Smooth muscle cell of bladder (primary cell): ENCODE measurements at places on chromosomes 12 and 14. TPM values are rescaled to one million over a fixed set of nuclear protein-coding genes. Genes with fewer than 3 reads are reported as not detected.

ZNF891 gene
- 0.71 and 0.92 TPM in 2 replicates for total RNA-seq

IGF1 gene
- 9.0 and 11.7 TPM in 2 replicates for total RNA-seq

TMEM132C gene
- not detected in 2 replicates for total RNA-seq

PSMC1 gene
- 114 and 148 TPM in 2 replicates for total RNA-seq

BIN2 gene
- not detected in 2 replicates for total RNA-seq

RASAL1 gene
- not detected in 2 replicates for total RNA-seq

DENND5B gene
- 6.7 and 9.3 TPM in 2 replicates for total RNA-seq

FITM1 gene
- total RNA-seq = under 0.01 TPM in 1 of 2 replicates, not detected in the other

PHETA1 gene
- total RNA-seq = 2.8 and 4.6 TPM in 2 replicates

ADAM21 gene
- 0.14 and 0.55 TPM in 2 replicates for total RNA-seq

ISM2 gene
- 0.14 and 0.55 TPM in 2 replicates for total RNA-seq

KCNC2 gene
- total RNA-seq = not detected in 2 replicates

AVPR1A gene
- under 0.01 and 0.18 TPM in 2 replicates for total RNA-seq

RNASE3 gene
- not detected in 2 replicates for total RNA-seq

RNASE8 gene
- not detected in 2 replicates for total RNA-seq

LRRC74A gene
- not detected in 2 replicates for total RNA-seq

TAS2R30 gene
- total RNA-seq = 2.9 and 3.3 TPM in 2 replicates

ANO2 gene
- total RNA-seq = 0.18 TPM in 1 of 2 replicates, not detected in the other

ITGB7 gene
- total RNA-seq = 0.14 and 0.37 TPM in 2 replicates

SPX gene
- under 0.01 and 0.18 TPM in 2 replicates for total RNA-seq

GLIPR1L2 gene
- total RNA-seq = 0.55 and 0.71 TPM in 2 replicates

KRT83 gene
- 0.14 TPM in 1 of 2 replicates, not detected in the other for total RNA-seq

A2M gene
- 10.8 and 12.1 TPM in 2 replicates for total RNA-seq

BBOF1 gene
- 8.7 and 9.8 TPM in 2 replicates for total RNA-seq

TIMELESS gene
- total RNA-seq = 2.1 and 3.6 TPM in 2 replicates

SLC24A4 gene
- not detected in 2 replicates for total RNA-seq

CLEC4D gene
- not detected in 2 replicates for total RNA-seq

SCNN1A gene
- under 0.01 and 0.37 TPM in 2 replicates for total RNA-seq

WSCD2 gene
- total RNA-seq = not detected in 2 replicates

IL31 gene
- total RNA-seq = not detected in 2 replicates

SOX5 gene
- 6.1 and 8.0 TPM in 2 replicates for total RNA-seq

INSM2 gene
- total RNA-seq = not detected in 2 replicates

THTPA gene
- total RNA-seq = 12.5 and 26.9 TPM in 2 replicates

FKBP4 gene
- 27.4 and 54.6 TPM in 2 replicates for total RNA-seq

CLEC1B gene
- total RNA-seq = not detected in 2 replicates

SMARCD1 gene
- total RNA-seq = 15.7 and 16.8 TPM in 2 replicates

ZNF641 gene
- 10.2 and 17.2 TPM in 2 replicates for total RNA-seq

PFDN5 gene
- total RNA-seq = 998 and 1,105 TPM in 2 replicates

PLCZ1 gene
- not detected in 2 replicates for total RNA-seq

MYL2 gene
- not detected in 2 replicates for total RNA-seq

DCN gene
- 1,181 and 1,320 TPM in 2 replicates for total RNA-seq

GPR135 gene
- 2.1 and 3.2 TPM in 2 replicates for total RNA-seq

ADAMTS20 gene
- under 0.01 TPM in 1 of 2 replicates, not detected in the other for total RNA-seq

SOCS4 gene
- 14.1 and 17.4 TPM in 2 replicates for total RNA-seq

SERPINA12 gene
- total RNA-seq = not detected in 2 replicates

SLCO1B3 gene
- not detected in 2 replicates for total RNA-seq

ACAD10 gene
- total RNA-seq = 12.4 and 15.8 TPM in 2 replicates

GPR84 gene
- 0.09 TPM in 1 of 2 replicates, not detected in the other for total RNA-seq

DEGS2 gene
- under 0.01 and 0.46 TPM in 2 replicates for total RNA-seq

KRT1 gene
- not detected in 2 replicates for total RNA-seq

SDSL gene
- total RNA-seq = 17.5 and 18.3 TPM in 2 replicates

SLC8A3 gene
- total RNA-seq = under 0.01 and 0.18 TPM in 2 replicates

LRTM2 gene
- not detected in 2 replicates for total RNA-seq

CLEC4C gene
- total RNA-seq = not detected in 2 replicates

STXBP6 gene
- 7.3 and 8.5 TPM in 2 replicates for total RNA-seq

CCDC177 gene
- total RNA-seq = under 0.01 TPM in 2 replicates

CTSG gene
- not detected in 2 replicates for total RNA-seq

HNF1A gene
- total RNA-seq = 0.09 TPM in 1 of 2 replicates, not detected in the other

CACNB3 gene
- 12.2 and 12.4 TPM in 2 replicates for total RNA-seq

P2RX2 gene
- not detected in 2 replicates for total RNA-seq
